ENCODE measurements at places on chromosomes 7 and 10.
A peak's percentile ranks its signal among the peaks of the same experiment; 100 is the strongest.

GRCh38 chr10:117216611-117217195 lies 19.4 kb downstream of the KCNK18 start:
- peak; percentile 58 for DNase-seq

GRCh38 chr7:31134246-31135188 lies 82.4 kb downstream of the ADCYAP1R1 start:
- DNase-seq = peak; percentile 23

GRCh38 chr10:86992929-86993328 lies 24.6 kb downstream of the ADIRF start:
- DNase-seq = no peak

- no peak for DNase-seq
Observed at GRCh38 chr10:65670087-65670486, 1255.7 kb upstream of the LRRTM3 start.

DNA sequence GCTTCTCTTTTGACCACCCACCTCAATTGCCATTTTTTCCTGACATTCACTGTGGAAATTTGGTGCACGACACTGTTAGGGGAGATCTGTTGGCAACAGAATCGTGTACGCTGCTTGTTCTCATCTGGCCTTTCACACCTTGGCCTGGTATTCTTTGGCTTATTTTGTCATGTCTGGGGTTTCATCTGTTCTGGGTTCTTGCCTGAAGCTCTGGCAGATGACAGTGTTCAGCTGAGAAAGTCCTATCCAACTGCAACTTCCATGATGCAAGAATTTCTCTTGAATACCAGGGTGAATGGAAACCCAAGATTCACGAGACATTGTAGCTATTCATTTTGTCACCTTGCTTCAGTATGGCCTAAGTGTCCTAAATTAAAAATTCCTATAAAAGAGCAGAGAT lies 82.6 kb upstream of the CELF2 start:
- DNase-seq = no peak

GRCh38 chr7:84204655-84205054 lies 10.1 kb upstream of the SEMA3A start:
- DNase-seq = no peak

GRCh38 chr10:131979336-131979735 lies 2.4 kb downstream of the BNIP3 start:
- no peak for DNase-seq

- DNase-seq = no peak
Observed at GRCh38 chr7:55271661-55272060, 93.5 kb upstream of the LANCL2 start.

DNA sequence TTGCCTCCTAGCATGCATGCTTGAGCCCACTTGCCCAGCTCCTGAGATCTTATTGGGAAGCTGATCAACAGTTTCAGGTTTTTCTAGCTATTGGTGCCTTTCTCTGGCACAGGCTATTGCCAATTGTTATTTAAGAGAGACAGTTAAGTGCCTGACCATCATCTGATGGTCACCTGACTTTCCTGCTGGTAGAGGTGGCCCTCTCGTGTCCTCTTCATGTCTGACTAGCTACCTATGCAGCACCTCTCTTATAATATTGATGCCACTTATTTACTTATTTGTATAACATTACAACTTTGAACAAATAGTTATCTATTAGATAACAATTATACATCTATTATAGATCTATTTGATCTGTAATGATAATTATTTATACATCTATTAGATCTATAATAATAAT lies 205.9 kb upstream of the SEMA3D start:
- DNase-seq = no peak

DNA sequence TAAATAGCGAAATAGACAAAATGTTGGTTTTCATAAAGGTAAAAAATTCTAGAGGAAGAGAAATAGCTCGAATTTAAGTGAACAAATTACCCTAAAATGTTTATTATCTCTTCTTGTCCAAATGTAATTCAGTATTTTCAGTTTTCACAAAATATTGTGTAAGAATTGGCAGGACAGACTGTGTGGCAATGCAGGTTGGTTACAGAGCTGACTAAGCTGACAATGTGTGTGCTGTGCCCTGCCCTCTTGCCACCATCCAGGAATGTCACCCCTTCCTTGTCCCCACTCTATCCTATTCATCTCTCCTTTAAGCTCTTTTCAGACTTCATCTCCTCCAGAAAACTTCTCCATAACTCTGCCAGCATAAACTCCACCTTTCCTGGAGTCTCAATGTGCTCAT lies 46.1 kb downstream of the COL28A1 start:
- no peak for DNase-seq

DNA sequence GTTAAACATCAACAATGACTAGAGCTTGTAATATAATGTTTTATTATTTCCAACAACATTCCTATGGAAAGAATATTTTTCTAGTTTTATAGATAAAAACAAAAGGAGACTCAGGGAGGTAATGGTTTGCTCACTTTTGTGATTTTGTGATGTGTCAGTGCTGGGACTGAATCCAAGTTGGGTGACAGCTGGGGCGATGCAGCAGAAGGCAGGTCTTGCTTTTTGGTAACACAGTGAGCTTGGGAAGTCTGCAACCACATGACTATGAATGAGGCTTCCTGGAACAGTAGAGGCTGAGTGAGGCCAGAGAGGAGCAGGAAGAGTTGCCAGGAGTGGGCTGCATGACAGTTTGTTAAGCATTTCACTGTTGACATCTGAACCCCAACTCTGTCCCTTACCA lies 4.9 kb upstream of the YKT6 start:
- no peak for DNase-seq

DNA sequence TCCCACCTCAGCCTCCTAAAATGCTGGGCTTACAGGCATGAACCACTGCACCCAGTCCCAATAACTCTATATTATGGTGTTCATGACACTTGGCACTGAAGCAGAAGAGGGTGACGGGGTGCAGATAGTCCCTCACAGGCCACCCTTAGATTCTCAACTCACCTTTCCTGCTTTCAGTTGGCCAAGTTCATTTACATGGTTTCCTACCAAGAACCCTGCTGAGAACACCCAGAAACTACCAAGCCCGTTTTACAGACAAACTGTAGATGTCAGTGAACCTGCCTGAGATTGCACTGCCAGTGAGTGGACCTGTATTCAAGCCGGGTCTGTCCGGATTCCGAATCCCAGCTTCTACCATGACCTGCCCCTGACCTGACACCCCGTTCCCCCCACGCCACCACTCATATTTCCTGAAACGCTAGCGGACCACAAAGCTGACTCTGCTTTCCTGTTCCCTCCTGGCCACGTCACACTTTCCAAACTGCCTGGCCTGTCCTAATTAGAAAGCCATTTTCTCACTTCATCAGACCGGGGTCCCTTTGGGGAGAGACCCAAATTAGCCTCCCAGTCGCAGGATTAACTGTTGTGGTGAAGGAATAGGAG lies 17.3 kb downstream of the GRID2IP start:
- DNase-seq = peak; percentile 52

Measured in stimulated activated CD4-positive, alpha-beta T cell treated with anti-CD3 and anti-CD28 coated beads, TNF-alpha, amount 100 ng/mL, for 24 hours (primary cell).